Hippocampal formation (tissue), 2 donors: ENCODE measurements at places on chromosomes 11 and 22.

GRCh38 chr11:120192831-120193625, 17.8 kb upstream of the OAF start:
- no peak for DNase-seq

- DNase-seq: no peak
Observed at GRCh38 chr22:44409211-44409973, 88.6 kb downstream of the RTL6 start.

DNA sequence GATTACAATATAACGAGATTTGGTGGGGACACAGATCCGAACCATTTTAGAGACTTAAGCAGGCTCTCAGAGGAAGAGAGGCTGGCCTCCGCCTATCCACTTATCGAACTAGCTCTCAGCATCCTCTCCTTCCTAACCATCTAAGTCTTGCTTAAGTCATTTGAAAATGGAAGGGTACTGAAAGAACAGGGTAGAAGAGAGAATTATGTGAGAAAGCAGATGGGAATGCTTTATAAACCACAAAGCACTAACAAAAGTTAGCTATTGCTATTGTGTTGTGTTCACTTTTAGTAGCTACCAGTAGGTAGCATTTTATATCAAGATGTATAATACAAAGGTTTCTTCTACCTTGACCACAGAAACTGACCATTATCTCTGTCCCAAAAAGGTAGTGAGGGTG, 153.4 kb upstream of the CADM1 start:
- DNase-seq: no peak

- no peak for DNase-seq
Observed at GRCh38 chr11:116730241-116730561, 42.6 kb downstream of the BUD13 start.

- DNase-seq: no peak
Observed at GRCh38 chr11:76385903-76386302, 4.8 kb downstream of the GVQW3 start.

- no peak for DNase-seq
Observed at GRCh38 chr11:117902001-117902845, 25.8 kb upstream of the FXYD6 start.

DNA sequence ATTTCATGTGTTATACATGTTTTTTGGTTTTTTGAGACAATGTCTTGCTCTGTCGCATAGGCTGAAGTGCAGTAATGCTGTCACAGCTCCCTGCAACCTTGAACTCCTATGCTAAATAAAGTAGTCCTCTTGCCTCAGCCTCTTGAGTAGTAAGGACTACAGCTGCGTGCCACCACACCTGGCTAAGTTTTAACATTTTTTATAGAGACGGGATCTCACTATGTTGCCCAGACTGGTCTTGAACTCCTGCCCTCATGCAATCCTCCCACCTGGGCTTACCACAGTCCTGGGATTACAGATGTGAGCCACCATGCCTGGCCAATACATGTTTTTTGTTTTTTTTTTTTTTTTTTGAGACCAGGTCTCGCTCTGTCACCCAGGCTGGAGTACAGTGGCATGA, 33.9 kb downstream of the SWAP70 start:
- no peak for DNase-seq

DNA sequence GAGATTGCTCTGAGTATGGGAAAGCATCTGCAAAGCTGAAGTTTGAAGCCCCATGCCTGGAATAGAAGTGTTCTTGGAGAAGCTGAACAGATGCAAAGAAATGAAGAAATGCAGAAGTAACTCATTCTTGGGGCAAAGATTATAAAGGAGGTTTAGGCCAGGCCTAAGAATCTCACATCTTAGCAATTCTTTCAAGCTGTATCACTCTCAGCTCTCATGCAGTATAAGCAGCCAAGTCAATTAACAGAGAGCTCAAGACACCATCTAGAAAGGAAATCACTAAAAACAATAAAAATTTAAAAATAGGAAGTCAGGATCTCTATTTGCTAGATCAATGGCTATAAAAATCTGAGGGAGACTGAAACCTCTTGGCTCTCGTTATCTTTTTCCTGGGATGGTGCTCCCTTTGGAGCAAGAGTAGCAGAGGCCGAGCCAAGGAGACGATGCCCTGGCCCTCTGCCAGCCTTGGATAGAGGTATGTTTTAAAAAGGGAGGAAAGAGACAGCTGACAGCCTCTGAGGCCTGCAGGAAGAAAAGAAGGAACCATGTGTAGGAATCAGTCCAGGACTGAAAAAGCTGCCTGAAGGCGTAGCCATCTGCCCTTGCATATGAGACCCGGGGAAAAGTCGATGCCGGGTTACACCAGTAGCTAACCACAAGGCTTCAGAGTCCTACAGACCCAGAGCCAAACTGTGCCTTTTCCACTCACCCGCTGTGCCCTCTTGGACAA, 229.8 kb downstream of the BLID start:
- DNase-seq: peak; percentile 19

- DNase-seq: no peak
Observed at GRCh38 chr22:34878171-34878570, 187.8 kb upstream of the ISX start.

- DNase-seq: no peak
Observed at GRCh38 chr11:44388828-44389657, 79.1 kb upstream of the ALX4 start.

GRCh38 chr11:73154178-73154577, 12.1 kb upstream of the FCHSD2 start:
- DNase-seq: no peak

DNA sequence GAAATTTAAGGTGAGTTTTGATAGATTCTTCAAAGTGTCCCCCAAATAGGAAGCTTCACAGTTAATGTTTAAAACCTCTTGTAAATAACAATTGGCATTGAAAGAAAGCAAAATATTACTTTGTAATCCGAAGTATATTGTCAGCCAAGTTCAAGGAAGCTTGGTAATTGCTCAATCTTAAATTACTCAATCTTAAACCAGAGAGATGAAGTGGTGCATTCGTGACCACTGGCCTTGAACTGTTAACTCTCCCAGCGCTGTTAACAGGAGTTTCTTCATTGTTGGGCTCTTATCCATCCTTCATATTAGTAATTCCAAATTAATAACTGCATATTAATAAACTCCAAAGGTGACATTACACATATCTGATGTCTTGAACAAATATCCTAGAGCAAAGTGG, 20.6 kb upstream of the FDX1 start:
- DNase-seq: no peak

GRCh38 chr11:17554487-17554886, 7.4 kb downstream of the OTOG start:
- DNase-seq: no peak

DNA sequence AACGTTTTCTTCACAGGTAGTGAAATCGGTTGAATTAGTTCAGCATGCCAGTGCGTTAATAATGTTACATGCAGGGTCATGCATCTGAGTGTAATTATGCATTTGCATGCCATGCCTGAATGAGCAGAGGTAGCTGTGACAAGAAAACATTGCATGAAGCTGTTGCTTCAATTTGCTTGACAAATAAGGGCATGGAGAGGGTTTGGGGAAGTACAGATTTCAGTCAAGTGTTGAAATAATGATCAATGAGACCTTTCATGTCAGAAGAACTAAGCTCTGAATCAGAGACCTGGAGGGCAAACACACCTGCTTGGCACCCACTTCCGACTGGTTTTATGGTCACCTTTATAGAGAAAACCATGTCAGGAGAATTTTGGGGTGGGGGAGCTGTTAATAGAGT, 221.4 kb downstream of the DBX1 start:
- DNase-seq: no peak

DNA sequence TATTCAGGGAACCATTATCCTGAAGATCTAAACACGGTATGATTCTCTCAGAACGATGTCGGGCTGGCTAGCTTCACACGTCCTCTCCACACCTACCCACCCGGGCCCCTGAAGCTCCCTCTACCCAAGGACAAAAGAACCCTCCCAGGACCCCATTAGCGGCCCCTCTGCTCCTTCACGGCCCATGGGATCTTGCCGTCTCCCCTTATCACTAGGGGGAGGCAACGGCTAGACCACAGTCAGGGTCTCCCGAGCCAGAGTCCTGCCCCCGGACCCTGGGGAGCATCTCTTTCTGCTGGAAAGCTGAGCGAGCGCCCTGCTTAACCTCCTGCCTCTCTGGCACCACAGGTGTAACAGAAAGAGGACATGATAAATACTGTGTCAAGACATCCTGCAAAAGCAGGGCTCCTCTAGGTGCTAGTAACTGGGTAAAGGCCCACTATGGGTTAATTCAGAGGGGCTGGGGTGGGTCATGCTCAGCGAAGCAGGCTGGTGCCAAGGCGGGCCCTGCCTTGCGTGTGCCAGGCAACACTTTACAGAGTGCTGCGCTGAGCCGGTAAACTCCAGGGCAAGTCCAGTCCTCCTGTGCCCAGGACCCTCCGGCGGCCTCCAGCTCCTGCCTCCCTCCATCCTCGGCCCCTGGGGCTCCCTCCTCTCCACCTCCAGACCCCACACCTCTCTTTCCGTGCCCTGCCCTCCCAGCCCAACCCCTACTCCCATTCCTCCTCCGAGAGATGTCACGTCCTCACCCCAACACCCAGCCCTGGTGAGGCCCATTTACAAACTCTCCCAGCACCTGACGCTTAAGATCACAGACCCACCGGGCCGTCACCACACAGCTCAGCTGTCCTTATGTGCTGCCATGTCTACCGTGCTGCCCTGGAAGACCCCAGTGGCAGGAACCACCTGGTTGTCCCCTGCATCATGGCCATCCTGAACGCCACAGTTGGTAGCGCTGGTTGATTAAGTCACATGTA, 3.0 kb downstream of the TOLLIP start:
- DNase-seq: no peak

GRCh38 chr22:16806401-16806800, 18.8 kb downstream of the XKR3 start:
- DNase-seq: no peak

- DNase-seq: no peak
Observed at GRCh38 chr11:27563201-27563600, 56.6 kb upstream of the LIN7C start.

GRCh38 chr11:112195951-112196351, 20.6 kb downstream of the BCO2 start:
- DNase-seq: no peak

DNA sequence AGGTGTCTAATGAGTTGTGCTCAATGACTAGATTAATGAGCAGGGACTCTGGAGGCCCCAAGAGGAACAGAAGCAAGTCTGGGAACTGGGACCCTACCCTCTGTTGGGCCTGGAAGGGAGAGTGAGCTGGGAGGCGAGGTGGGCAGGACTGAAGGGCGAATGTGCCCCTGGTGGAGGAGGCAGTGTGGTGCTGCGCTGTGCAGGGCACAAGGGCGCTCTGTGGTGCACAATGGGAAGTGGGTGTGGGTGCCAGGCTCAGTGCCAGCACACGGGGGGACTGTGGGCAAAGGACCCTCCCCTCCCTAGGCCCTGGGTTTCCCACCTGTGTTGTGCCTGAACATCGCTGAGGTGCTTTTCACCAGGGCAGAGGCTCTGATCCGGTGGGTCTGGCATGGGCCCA, 57.5 kb upstream of the TTLL12 start:
- no peak for DNase-seq

DNA sequence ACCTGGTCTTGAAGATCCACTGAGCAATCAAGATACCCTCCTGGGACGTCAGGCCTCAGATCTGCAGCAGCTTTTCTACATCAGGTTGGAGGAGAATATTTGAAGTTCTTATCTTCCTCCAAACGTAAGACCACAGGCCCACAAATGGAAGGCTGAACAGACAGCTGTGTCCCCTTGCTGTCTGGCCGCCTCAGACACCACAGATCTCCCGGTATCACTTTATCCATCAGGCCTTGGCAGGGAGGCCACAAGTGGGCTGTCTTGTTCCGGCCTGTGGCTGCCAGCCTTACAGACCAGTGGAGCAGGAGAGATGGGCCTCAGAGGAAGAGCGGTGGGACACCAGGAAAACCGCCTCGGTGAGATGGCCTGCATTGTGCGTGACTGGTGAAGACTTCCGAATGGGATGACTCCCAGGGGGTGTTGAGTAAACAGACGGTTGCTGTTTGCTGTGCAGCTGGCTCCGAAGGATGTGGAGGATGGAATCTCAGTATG, 15.9 kb downstream of the UBASH3B start:
- DNase-seq: no peak

GRCh38 chr22:39967996-39968972, 8.1 kb downstream of the TMA7B start:
- DNase-seq: no peak

- DNase-seq: no peak
Observed at GRCh38 chr11:132942611-132943356, 589.5 kb downstream of the OPCML start.

- DNase-seq: no peak
Observed at GRCh38 chr11:12786891-12787290, 112.7 kb downstream of the TEAD1 start.

- no peak for DNase-seq
Observed at GRCh38 chr11:16984229-16984628, 30.0 kb downstream of the PLEKHA7 start.

DNA sequence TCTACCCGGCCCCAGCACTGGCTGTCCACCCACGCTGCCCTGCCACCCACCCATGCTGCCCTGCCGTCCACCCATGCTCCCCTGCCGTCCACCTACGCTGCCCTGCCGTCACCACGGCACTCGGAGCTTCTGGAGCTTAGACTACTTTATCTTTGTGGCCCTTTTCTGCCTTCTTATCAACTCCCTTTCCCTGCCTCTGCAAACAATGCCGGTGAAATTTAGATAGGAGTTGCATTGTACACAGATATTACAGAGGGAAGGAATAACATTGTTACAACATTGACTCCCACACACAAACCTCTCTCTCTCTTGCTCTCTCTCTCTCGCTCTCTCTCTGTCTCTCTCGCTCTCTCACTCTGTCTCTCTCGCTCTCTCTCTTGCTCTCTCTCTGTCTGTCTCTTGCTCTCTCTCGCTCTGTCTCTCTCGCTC, 33.7 kb upstream of the BRSK2 start:
- no peak for DNase-seq

DNA sequence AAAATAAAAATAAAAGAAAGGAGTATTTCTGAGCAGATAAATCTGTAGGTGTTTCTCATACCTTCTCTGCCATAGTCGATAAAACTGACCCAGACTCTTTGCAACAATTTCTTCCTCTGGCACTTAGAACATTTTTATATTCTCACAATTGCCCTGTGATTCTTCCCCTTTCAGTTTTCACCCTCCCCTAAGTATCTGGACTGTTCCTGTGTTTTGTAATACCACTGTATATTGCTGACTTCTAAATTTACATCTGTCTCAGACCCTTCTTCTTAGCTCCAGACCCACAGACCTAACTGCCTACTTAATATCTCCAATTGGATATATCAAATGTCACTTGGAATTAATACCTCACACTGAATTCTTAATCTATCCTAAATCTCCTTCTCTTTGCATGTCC, 133.4 kb upstream of the DDI1 start:
- DNase-seq: no peak

GRCh38 chr11:134144744-134145143, 75.9 kb downstream of the JAM3 start:
- DNase-seq: no peak
